T-helper 1 cell (primary cell): ENCODE measurements at places on chromosomes 7 and 10.

DNA sequence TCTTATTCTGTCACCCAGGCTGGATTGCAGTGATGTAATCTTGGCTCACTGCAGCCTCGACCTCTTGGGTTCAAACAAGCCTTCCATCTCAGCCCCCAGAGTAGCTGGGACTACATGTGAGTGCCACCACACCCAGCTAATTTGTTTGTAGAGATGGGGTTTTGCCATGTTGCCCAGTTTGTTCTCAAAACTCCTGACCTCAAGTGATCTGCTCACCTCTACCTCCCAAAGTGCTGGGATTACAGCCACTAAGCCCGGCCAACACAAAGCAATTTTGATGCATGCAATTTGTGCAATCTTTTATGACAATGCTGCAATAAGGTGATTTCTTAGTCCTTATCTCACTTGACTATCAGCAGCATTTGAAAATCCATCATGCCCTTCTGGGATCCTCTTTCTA is 333.1 kb downstream of the FRMD4A start:
- no peak for DNase-seq

GRCh38 chr7:1393421-1393820 is 65.8 kb downstream of the MICALL2 start:
- DNase-seq, result no peak

GRCh38 chr7:41005374-41005901 is 697.5 kb downstream of the INHBA start:
- DNase-seq, result no peak

DNA sequence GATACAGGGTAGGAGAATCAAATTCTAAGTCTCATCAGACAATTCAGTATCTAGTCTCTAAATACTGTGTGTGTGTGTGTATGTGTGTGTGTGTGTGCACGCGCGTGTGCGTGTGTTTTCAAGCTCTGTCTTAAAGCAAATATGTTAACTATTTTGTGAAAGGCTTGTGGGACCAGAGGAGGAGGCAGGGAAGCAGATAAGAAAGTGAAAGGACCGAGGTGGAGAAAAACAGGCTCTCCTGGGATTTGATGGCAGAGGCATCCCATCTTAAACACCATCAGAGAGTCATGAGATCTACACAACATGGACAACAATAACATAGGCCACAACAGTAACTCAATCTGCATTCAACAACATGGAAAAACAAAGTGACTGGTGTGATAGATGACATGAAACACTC is 67.1 kb downstream of the PIP4K2A start:
- no peak for DNase-seq

- DNase-seq, result no peak
Observed at GRCh38 chr7:22167482-22167881, 189.5 kb downstream of the RAPGEF5 start.
